CD14-positive monocyte (primary cell): ENCODE measurements at places on chromosomes 12 and 14. TPM values are rescaled to one million over a fixed set of nuclear protein-coding genes. Genes with fewer than 3 reads are reported as not detected.
A peak's percentile ranks its signal among the peaks of the same experiment; 100 is the strongest.

DNA sequence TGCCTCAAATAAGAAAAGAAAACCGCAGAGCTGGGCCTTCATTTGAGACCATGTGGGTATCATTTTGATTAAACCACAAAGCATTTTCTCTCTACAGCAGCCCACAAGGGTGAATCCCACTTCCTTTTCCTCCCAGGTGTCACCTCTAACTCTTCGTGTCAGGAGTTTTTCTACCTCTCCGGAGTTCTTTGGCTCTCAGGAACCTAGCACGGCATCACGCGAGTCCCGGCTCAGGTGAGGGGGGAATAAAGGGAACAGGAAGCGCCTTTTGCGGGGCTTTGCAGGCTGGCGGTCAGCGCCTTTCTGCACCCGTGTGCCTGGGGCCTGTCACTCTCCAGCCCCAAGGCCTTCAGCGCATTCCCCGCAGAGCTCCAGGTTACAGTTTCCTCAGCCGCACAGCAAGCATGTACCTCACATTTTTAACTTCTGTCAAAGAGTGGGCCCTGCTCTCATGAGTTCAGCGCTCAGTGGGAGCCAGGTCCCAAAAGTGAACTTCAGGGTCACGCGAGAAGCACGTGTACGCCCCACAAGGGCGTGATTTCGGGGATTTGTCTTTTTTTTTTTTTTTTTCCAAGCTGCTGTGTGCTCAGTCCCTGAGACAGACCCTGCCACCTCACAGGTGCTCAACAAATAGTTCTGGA, 740 bp upstream of the PRPF40B start:
- peak; percentile 35 for DNase-seq

DNA sequence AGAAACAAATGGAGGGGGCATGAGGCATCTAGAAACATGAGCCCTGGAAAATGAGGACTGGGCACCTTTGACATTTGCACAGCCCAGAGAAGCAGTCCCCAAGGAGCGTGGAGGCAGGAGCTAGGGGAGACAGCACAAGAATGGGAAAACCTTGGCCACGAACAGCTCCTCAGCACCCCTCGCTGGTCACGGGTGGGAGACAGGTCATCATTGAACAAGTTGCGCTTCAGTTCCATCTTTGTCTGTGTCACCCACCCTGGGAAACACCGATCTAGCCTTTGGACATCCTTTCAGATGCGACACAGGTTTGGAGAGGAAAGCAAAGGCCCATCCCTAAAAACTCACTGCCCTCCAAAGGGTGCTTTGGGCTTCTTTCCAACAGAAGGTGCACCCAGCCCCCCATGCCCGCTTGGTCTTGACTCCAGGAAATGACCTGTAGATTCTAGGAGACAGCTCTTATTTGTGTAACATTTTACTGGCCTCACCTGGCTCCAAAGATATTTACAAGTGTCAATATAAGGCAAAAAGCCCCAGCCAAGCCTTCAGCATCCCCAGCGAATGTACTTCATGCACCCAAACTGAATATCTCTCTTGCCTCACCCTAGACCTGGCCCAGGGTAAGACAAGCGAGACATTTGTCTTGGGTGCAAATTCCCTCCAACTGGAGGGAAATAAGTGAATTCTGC, 28.8 kb upstream of the CLMN start:
- no peak for DNase-seq

DNA sequence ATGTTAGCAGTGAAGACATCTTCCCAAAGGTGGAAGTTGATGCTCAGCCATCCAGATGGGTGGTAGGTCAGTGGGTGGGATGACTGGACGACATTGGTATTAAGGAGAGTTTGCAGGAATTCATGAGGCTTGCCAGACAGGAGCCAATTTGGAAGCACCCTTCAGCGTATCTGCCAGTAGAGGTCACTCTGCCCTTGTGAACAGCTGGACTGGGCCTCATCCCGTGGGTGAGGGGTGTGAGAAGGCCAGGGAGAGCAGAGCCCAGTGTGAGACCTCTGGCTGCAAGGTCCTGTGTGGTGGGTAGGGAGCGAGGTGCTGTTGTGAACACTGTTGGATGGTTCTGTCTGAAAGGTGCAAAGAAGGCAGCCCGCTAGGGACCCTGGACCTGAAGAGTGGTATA, 37.7 kb downstream of the SLC5A8 start:
- no peak for DNase-seq

DNA sequence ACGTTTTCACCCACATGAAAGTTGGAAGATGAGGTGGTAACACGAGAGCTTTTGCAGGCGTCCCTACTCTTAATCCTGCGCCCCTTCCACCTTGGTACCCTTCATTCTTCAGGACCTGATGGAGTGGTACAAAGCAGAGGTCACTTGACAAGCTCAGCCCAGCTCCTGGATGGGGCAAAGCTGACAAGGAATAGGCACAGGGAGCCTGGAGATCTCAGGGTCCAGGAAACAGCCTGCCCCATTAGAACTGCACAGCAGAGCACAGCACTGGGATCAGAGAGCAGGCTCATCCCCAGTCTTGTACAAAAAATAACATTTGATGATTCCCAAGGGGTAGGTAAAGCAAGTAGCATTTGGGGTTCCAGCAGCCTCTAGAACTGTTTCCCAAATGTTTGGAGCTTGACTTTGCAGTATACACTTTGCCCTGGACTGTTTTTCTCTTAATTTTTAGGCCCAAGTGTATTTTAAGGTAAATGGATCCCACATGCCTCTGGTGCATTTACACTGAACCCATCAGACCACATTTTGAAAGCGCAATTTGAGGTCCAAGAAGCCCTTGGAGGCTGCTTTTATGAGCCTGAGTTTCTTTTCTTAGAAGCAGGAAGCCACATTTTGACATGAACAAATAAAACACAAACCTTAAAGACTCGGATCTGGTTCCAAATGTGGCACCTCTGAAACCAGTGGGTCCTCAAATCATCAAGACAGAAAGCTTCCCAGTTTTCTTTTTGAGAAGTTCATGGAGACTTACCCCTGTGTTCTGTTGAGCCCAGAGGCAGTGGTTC, 633 bp downstream of the TC2N start:
- no peak for DNase-seq

DNA sequence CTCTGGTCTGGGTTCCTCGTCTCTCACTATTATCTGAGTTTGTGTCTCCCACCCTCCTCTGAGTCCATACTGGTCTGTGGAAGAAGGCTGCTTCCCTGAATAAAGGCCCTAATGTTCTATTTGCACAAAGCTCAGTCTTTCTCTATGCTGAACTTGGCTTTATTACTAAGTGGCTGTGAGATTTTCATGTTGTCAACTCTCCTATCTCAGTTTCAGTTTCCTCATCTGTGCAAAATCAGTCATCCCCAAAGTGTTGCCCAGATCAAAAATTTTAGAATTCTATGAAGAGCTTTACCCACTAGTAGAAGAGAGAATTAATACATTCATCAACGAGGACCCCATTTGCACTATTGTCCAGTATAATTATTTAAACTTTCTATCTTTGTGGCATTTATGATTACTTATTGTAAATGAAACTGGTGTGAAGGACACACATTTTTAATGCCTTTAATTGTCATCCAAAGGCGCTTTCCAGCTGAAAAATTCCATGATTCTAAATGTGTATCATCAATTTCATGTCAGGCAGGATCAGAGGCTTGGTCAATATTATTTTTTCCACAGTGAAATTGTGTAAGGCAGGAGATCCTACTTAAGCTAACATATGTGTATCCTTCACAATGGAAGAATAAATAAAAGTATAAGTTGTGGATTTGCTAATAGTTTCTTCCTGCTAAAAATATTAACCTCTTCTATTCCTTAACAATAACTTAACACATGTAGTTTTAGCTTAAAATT, 79.1 kb upstream of the EEA1 start:
- no peak for DNase-seq

SERPINA1 gene
- polyA plus RNA-seq, result 1,278 TPM

DNA sequence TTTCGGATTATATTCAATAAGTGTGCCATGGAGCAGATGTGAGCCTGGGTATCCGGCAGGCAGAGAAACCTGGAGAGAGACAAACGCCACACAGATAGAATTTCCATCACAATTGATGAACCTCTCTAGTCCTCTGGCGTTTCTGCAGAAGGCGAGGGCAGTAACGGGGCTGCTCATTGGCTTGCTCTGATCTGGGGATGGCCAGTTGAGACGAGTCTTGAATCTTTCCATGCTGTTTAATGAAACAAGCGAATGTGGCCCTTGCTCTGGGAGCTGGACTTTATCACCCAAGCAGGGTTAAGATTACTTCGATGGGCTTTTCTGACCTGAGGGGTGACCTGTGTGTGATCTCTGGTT, 42.4 kb upstream of the CLMN start:
- DNase-seq, result no peak
